ENCODE measurements at places on chromosomes 6 and 20.

DNA sequence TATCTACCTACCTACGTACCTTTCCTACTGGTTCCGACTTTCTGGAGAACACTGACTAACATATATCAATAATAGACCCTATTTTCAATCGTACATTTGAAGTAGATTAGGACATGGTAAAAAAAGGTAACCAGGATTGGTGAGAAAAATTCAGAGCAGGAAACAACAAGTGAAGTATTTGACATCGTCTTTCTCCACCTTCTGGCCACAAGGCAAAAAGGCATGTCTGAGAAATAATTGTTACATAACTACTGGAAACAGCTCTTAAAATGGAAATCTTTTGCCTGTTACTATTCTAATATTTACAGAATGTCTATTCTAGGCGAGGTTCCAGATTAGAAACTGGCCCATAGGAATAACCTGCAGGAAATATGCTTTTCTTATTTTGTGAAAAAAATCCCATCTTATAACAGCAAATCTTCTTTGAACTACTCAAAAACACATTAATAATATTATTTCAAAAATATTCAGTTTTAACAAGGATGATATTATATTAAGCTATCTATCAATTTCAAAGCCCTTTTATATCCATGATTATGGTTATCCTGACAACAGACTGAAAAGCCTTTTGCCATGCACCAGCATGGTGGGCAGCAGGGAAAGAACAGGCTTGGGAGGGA is 80.8 kb downstream of the RCAN2 start:
- DNase-seq, result peak; percentile 22

DNA sequence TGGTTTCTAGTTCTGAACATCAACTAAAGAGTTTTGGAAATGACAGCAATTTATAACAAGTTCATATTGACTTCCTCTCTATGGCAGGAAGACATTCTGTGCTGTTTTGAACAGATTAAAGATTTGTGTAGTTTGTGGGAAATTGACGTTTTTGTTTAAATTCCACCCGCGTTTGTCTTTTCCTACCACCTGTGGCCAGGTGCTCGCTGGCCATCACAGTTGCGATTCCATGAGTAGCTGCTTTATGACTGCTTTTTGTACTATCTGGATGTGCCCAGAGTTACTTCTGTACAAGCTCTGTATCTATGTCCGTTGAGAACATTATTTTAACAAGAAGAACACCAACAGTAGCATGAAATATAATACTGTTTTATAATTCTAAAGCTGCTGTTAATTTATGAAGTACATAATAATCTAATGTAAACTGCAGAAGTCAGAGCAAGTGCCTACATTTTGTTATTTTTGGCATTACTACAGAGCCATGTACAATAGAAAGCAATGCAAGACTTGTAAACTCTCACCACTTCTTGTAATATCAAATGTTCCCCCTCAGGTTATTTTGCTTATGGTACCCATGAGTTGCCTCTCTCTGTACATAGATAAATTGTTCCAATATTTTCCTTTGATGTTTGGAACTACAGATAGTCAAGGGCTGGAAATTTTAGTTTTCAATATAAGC is 33.5 kb downstream of the ZBTB2 start:
- DNase-seq, result no peak

- DNase-seq, result no peak
Measured at GRCh38 chr6:39040080-39040673, 8.4 kb upstream of the GLP1R start.

DNA sequence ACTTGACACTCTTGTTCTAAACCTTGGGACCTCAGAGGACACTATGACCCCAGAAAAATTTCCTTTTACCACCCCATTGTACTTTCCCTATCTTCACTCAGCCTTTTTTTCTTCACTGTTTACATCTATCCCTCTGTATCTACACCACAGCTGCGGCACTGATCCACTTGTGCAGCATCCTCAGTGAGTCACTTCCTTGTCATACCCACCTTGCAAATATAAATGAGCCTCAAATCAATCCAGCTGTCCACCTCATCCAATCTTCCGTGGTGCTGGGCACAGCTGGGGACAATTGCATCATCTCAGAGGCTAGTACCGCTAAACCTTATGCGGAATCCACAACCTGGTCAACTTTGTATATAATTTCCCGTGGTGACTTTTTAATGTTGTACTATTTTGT is 710.5 kb downstream of the QKI start:
- no peak for DNase-seq

GRCh38 chr20:58808271-58809046 is 42.2 kb downstream of the GNAS-AS1 start:
- DNase-seq, result no peak

DNA sequence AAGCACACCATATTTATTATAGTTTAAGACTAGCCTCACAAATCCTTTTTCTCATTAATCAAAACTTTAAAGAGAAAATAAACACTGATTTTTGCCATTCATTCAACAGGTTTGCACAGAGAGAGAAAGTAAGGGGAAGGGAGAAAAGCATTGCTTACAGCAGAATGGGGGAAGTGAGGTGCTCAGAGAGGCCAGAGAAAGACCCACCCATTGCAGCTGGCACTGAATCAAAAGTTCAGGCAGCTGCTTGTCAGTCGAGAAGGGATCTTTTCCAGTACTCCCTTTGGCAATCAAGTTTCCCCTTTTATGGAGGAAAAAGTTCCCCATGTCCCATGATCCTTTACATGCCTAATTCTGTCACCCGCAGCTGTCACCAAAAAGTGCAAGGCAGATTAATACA is 8.0 kb upstream of the CRISP2 start:
- no peak for DNase-seq

All from suppressor macrophage treated with lipopolysaccharide for 1 hour (primary cell).